ENCODE measurements at places on chromosomes 16 and 17.
A peak's percentile ranks its signal among the peaks of the same experiment; 100 is the strongest.

DNA sequence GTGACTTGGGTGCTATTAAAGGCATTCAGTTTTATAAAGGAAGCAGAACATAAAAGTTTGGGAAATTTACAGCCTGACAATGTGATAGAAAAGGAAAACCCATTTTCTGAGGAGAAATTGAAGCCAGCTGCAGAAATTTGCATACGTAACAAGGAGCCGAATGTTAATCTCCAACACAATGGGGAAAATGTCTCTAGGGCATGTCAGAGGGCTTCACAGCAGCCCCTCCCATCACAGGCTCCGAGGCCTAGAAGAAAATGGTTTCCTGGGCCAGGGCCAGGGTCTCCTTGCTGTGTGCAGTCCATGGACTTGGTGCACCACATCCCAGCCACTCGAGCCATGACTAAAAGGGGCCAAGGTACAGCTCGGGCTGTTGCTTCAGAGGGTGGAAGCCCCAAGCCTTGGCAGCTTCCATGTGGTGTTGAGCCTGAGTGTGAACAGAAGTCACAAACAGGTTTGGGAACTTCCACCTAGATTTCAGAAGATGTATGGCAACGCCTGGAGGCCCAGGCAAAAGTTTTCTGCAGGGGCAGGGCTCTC lies 23.9 kb upstream of the TOM1L1 start:
- DNase-seq: no peak

GRCh38 chr17:34584805-34585416 lies 5.5 kb downstream of the TMEM132E start:
- no peak for DNase-seq

- DNase-seq: no peak
Observed at GRCh38 chr17:10931133-10931532, 93.2 kb upstream of the PIRT start.

DNA sequence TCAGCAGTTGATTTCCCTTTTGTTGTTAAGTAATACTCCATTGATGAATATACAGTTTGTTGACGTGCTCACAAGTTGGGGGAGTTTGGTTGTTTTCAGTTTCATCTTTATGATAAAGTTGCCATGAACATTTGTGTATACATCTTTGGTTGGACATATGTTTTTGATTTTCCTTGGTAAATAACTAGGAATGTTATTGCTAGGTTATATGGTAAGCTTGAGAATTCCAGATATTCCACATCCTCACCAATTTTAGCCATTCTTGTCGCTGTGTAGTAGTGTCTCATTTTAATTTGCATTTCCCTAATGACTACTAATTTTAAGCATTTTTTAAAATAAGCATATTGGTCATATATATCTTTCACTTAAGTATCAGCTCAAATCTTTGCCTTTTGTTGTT lies 55.0 kb upstream of the RASL10B start:
- DNase-seq: no peak

DNA sequence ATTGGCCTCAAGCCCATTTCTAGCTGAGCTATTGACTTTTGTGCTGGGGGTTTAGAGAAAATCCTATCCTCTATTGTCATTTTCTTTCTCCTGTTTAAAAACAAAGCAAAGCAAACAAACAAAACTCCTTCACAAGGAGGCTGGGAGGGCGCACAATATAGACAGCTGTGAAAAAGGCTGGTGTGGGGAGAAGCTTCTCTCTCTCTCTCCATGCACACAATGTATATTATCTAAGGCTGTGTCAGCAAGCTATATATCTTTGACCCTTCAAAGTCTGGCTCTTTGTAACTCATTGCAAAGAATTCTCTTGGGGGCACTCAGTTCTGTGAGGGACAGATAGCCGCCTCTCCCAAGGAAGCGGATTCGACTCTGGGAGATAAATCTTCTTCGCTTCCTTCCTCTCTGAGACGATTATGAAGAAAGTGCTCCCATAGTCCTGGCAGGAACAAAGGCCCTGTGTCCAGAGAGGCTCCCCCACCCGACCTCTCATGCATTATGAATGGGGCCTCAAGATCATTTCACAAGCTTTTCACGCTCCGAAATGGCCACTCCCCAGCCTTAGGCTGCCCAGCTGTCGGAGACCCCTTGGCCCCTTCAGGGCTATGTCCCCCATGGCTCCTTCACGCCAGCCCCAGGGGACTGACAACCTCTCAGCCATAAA lies 33.2 kb upstream of the MEAK7 start:
- no peak for DNase-seq

DNA sequence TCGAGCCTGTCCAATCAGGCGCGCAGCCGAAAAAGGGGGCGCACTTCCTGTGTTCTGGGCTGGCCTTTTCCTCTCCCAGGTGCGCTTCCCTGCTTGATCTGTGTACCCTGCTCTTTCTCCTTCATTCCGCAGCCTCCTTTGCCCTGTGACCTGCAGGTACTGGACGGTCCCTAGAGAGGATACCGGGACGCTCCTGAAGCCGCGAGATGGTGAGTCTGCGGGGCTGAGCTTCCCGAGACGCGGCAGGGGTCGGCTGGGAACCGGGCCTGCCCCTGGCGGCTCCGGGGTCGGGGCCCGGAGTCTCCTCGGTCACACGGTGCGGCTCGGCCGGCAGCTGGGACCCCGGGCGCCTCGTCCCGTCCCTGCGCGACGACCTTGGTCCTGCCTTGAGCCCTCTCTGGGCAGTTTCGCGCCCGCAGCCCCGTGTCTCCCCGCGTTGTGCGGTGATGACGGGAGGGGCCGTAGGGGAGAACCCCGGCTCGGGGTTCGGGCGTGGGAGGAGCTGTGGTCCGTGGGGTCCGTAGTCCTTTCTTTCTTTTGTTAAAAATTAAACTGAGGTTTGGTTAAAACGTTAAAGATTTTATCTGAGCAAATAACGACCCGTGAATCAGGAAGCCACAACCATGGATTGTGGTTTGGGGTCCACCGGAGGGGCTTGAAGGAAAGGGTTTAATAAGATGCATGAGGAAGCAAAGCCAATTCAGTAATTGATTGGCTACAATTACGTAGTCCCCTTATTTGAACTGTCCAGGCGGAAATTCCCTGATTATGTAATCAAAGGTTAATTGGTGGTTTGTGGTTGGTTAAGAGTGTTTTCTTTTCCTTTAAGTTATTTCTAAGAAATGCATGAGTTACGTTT lies 172.8 kb upstream of the ZNF267 start:
- DNase-seq: peak; percentile 78

- no peak for DNase-seq
Observed at GRCh38 chr17:66426397-66427033, 124.1 kb downstream of the PRKCA start.

GRCh38 chr16:85891776-85892166 lies 7.2 kb upstream of the IRF8 start:
- DNase-seq: no peak

- no peak for DNase-seq
Observed at GRCh38 chr16:12087901-12088421, 111.4 kb downstream of the SNX29 start.

DNA sequence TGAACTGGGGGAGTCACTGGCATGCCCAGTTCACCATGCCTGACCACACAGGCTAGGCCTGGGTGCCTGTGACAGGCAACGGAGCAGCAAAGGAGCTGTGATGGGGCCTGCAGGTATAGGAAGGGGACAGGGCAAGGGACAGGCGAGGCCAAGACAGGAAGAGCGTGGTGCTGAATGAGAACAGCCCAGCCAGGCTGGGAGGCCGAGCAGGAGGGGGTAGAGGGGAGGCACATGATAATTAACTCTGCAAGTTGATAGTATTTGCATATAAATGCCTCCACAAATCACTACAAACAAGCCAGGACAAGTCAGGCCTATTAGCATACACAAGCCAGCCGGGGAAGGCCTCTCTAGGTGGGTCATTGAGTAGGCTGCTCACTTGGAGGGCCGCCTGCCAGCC lies 7.8 kb downstream of the ZFHX3 start:
- no peak for DNase-seq

DNA sequence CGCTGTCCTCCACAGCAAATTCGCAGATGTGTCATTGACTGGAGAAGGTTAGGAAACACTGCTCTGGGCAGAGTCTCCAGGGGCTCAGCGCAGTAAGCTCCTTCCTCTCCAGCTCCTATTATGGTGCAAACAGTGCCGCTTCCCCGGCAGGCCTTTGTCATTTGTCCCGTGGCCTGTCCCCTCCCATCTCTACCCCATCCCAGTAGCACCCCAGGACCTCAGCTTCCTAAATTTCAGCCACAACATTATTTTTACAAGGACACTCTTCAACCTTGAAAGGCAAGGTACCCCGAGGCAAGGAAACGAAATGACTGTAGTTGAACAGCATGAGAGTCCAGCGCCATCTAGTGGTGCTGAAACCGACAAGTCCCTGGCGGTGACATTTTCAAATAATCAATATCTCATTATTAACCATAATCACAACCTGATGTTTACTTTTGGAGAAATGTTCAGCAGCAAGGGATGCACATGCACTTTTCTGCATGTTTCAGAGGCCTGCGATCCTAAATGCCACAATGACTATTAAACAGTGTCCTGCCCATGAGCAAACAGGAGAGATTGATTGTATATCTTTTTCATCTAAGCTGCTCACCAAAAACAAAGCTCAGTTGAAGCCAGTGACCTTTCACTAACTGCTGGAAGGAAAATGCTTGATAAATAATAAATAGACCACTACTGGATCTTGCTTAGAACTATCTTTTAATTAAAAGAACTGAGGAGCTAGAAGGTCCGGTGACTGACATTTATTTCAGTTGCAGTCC lies 16.5 kb downstream of the MRPS23 start:
- no peak for DNase-seq

GRCh38 chr17:47871048-47871447 lies 20.1 kb upstream of the SP6 start:
- DNase-seq: no peak

GRCh38 chr17:17575360-17576251 lies 15.9 kb downstream of the PEMT start:
- no peak for DNase-seq

- no peak for DNase-seq
Observed at GRCh38 chr16:88084881-88085280, 133.6 kb downstream of the BANP start.

DNA sequence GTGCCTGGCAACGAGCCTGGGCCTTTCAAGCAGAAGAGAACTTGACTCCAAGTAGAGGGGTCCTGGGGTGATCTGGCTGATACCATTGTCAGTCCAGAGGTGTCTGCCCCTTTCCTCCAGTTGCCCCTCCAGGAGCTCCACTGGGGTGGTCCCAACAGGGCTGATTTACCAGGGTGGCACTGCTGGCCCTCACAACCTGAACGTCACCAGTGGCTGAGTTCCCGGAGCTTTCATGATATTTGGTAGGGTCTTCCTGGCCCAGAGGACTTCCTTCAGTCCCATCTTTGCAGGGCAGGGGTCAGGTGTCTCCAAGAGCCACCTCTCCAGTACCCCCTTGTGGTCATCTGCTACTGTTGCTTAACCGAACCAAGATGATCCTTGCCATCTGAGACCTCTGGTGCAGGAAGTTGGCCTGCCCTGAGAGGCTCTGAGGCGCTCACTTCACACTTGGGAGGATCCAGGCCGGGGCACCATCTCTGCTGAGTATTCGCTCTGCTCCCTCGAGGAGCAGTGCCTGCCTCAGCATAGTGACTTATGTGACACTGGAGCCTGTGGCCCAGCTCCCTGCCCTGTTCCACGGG lies 3.5 kb downstream of the LIMD2 start:
- no peak for DNase-seq

DNA sequence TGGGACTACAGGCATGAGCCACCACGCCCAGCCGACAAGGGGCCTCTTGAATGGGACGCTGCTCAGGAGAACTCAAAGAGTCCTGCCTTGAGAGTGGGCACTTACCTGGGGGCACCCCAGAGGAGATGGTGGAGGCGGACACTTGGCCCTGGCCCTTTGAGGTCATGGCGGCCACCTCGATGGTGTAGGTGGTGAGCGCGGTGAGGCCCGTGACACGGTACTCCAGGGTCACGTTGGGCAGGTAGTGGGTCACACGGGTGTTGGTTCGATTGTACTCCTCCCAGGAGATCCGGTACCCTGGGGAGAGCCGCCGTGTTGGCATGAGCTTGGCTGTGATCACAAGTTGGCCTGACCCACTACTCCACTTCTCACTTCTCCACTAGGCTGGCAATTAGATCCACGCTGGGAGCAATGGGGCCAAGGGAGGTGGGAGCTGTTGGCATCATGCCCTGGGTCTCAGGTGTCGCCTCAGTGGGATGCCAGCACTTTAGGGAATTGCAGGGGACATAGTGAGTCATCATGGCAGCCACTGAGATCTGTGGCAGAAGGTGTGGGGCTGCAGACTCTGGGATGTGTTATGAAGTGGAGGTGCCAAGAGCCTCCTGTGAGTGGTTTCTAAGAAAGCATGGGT lies 89.2 kb upstream of the CDC42EP4 start:
- no peak for DNase-seq

- no peak for DNase-seq
Observed at GRCh38 chr16:67543036-67543435, 14.4 kb downstream of the RIPOR1 start.

DNA sequence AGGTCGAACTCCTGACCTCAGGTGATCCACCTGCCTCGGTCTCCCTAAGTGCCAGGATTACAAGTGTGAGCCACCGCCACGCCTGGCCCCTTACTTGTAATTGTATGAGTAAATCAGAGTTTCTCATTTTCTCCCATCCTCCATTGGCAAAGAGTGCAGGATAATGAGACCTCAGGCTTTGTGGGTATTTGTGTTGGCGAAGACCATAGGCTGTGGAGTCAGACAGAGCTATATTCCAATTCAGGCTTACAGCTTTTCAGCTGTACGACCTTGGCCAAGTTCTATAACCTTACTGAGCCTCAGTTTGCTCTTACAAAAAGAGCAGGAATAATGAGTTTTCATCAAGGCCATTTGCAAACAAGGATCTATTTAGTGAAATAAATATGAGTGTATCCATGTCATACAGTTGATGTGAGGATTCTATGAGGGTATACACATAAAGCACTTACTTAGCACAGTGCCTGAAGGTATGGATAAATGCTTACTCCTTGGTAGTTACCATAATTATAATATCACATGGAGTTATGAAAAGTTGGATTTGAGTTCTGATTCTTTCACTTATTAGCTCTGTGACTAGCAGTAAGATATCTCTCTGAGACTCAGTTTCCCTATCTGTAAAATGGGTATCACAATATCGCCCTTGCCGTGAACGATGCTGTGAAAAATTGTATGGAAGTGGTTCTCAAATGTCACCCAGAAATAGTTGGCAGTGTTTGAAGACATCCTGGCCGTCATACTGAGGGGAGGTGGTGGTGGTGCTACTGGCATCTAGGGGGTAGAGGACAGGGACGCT lies 25.6 kb upstream of the CPPED1 start:
- DNase-seq: no peak

GRCh38 chr17:11074451-11074850 lies 166.6 kb upstream of the SHISA6 start:
- DNase-seq: no peak

- DNase-seq: no peak
Observed at GRCh38 chr17:73827627-73828291, 183.5 kb upstream of the SDK2 start.

GRCh38 chr16:1640261-1640941 lies 28.2 kb downstream of the CRAMP1 start:
- DNase-seq: no peak
